ENCODE measurements at places on chromosomes 16 and 17.
A peak's percentile ranks its signal among the peaks of the same experiment; 100 is the strongest.

DNA sequence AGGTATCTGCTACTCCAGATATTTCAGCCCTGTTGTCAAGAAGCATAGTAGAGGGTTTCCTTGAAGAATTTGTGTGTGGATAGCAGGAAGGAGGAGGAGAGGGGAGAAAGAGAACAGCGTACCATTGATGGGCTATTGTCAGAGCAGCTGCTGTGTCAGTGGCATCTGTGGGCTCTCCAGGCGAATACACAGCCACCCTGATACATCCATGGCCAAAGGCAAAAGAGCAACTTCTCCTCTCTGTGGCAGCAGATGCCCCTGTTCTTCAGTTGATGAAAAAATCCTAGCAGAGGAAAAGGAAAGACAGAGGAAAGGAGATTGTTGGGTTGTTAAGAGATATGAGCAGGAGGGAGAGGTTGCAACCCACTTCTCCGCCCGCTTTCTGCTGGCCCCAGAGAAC lies 12.2 kb upstream of the KCNJ2 start:
- DNase-seq: no peak

DNA sequence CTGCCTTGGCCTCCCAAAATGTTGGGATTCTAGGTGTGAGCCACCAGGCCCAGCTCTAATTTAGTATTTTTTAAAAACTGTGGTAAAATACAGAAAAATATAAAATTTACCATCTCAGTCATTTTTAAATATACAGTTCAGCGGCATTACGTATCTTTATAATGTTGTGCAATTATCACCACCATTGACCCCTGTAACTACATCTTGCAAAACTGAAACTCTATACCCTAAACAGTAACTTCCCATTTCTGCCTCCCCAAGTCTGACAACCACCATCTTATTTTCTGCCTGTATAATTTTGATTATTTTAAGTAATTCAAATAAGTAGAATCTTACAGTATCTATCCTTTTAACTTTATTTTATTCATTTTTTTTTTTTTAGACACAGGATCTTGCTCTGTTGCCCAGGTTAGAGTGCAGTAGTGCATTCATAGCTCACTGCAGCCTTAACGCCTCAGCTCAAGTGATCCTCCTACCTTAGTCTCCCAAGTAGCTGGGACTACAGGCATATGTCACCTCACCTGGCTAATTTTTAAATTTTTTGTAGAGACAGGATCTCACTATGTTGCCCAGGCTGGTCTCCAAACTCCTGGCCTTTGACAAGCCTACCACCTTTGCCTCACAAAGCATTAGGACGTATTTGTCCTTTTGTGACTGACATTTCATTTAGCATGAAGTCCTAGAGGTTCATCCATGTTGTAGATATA lies 10.9 kb upstream of the GGA2 start:
- no peak for DNase-seq

GRCh38 chr17:76845541-76846017 lies 22.6 kb upstream of the MGAT5B start:
- DNase-seq: no peak

DNA sequence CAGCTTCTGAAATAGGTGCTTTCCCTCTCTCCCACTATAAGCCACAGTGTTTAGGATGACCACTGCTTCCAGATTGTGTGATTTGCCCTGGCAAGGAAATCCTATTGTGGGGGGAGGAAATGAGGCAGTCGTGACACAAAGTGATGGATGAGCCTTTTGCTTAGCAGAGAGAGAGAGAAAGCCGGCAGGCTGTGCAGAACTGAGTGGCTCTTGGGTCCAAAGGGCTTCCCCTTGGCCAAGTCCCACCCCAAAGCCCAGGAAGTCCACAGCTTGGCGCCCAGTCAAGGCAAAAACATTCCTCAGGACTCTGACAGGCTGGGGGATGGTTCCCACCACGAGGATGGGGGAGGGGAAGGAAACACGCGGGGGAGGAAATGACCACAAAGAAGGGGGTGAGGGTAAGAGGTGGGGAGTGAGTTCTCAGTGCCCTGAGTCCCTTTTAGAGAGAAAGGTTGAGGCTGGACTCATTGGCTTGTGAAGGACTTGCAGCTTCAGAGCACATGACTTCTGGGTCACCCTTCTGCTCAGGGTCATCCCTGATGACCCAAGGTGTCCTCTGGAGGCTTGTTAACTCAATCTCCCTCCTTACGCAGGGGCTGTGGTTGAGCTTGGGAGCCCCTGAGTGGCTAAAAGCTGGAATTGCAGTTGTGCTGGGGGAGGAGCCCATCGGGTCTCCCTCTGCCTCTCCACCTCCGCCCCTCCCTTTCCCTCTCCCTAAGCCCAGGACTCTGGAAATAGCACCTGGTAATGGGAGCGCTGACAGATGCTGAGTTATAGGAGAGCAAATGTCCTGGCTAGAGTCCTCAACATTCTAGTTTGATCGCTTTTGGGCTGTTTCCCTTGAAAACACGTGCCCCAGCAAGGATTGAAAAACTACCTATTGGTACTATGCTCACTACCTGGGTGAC lies 10.3 kb upstream of the MSL1 start:
- DNase-seq: peak; percentile 78

DNA sequence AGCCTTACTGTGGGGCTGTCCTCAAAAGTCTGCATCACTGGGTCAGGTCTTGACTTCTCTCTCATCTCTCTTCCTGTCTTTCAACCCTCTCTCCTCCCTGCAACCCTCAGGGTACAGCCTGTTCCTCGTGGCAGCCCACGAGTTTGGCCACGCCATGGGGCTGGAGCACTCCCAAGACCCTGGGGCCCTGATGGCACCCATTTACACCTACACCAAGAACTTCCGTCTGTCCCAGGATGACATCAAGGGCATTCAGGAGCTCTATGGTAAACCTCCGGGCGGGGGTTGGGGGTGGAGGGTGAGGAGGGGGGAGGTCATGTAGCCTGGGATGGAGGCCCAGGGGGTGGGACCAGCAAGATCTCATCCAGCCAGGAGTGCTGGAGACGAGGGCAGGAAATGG lies 12.7 kb downstream of the MMP2 start:
- no peak for DNase-seq
